ENCODE measurements at places on chromosomes 12 and 14.

- no peak for DNase-seq
Observed at GRCh38 chr12:7431993-7432685, 11.8 kb downstream of the CD163L1 start.

DNA sequence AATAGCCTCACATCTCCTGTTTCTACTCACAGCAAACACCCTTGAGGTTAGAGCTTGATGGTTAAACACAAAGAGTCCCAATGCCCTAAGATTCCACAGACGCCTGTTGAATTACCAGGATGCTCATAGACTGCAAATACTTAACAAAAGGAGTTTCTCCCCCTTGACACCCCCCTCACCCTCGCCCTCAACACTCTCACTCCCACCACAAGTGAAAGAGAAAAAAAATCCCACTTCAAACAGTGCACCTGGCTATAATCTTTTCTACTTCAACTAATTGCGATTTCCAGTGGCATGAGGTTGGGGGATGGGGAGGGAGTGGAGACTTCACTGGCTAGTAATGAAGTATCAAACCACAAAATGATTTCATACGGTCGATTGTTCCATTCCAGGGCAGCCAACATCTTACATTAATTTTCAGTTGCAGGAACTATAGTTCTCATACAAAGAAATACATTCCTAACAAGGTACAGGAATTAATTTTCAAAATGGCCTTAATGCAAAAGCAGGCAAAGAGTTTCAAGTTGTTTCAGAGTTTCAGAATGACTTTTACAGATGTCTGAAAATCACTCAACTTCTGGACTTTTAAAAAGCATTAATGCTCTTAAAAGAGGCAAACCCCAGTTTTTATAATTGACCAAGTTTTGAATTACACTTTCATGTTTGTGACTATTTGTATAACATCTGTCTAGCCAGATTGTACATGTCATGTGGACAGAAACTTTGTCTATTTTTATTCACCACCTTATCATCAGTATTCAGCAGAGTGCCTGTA is 390.7 kb downstream of the C12orf75 start:
- DNase-seq = no peak

GRCh38 chr12:9711664-9712063 is 21.2 kb downstream of the CLECL1 start:
- DNase-seq = no peak

- DNase-seq = no peak
Observed at GRCh38 chr12:14193639-14194038, 171.8 kb upstream of the ATF7IP start.

DNA sequence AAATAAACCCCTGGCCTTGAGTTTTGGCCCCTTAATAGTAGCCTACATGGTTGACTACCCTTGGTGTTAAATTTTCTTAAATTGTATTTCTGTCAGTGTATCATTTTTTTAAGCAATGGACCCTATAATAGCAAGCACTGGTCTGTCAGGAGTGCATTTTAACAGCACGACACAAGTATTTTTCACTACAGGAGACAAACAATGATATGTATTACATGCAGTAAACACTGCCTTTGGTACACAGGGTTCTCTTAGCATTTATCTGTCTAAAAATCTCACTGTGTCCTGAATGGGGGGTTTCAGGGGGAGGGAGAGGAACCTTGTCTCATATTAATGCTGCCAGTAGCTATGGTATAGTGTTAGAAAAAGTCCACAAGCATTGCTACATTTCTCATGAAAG is 18.4 kb downstream of the LMO3 start:
- no peak for DNase-seq

GRCh38 chr14:37508503-37508902 is 86.5 kb downstream of the FOXA1 start:
- DNase-seq = no peak

- DNase-seq = no peak
Observed at GRCh38 chr14:104532191-104532555, 47.4 kb upstream of the C14orf180 start.

All from CD4-positive, alpha-beta T cell treated with Interleukin-6 at 100 ng/mL for 8 hours (primary cell).